Activated T-cell treated with anti-CD3 and anti-CD28 coated beads, Interleukin-2, amount 50 U/mL, for 72 hours (primary cell): ENCODE measurements at places on chromosomes 1 and 21.

DNA sequence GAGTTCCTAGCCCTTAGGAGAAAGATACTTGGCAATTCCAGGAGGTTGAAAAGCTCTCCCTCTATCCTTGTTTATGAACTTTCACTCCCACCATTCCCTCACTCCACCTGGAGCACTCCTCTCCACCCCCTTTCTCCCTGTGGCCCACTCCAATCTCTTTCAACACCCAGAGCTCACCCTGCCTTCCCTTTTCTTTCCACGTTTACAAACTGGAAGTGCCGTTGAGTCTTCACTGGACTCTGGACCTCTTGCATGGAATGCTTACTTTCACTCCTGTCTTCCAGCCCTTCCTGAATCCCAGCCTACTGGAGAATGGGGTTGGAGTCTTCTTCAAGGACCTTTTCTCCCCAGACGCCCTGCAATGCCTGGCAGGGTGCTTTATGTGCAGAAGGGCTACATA is 198.5 kb downstream of the RHOU start:
- no peak for DNase-seq

- no peak for DNase-seq
Measured at GRCh38 chr1:29202053-29202452, 20.4 kb upstream of the SRSF4 start.

DNA sequence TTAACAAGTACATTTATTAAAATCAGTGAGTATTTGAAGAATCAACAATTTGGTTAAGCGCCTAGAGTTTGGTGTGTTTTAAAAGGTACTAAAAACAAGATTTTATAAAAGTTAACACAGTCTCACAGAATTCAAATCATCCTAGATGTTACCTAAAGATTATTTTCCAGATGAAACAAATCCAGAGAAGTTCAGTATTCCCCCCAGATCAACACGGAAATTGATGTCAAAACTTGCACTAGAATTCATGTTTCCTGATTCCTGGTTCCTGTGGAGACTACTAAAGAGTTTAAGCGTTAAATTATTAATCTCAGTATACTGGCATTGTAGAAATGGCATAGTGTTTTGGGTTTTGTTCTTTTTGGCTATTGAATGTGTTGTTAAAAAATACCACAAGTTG is 1.4 kb downstream of the PTBP2 start:
- DNase-seq = no peak

DNA sequence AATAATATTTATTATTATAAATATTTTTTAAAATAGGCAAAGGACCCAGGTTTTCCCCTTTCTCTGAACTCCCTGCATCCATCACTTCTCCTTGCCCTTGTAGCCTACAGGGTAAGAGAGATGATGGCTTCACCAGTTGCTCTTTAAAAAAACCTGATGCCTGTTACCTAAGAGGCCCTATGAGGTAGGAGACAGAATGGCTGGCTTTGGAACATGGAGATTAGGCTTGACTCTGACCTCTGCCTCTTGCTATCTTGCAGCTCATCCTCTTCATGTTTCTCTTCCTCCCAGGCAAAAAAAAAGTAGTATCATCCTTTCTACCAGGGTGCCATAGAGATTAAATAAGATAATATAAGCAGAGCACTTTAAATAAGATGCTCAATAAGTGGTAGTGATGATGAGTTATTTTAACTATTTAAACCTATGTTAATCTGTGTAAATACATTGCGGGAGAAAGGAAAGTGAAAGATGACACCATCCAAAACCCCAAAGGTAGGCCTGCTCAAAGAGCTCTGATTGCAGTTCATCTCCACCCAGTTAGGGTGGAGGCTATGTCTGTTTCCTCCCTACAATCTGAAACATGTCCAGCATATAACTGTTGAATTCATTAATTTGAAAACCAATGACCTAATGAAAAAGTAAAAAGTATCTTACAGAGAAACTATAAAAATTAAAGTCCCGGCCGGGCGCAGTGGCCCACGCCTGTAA is 51.8 kb downstream of the RGS2 start:
- DNase-seq = no peak

- peak; percentile 89 for DNase-seq
Measured at GRCh38 chr1:109640285-109640865, 15.5 kb upstream of the GSTM4 start.

DNA sequence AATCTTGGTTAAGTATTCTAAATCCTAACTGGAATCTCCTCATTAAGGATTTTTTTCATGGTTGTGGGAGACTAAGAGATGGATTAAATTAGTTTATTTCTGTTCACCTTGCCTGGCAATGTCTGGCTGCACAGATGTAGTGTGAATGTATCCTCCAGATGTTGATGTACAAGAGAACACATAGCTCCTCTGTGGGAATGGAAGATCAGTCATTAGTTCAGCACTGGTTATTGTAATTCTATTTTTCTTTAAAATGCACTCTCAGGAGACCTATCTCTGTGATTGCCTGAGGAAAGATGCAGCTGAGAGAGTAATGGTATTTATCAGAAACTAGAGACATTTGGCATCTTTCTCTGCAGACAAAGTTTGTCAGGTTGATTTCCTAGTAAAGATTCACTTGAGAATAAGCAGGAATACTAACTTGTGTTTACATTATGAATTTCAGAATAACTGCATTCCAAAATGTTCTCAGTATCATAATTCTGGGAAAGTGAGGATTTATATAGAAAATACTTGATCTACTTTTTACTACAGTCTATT is 178.6 kb downstream of the GIPC2 start:
- no peak for DNase-seq
